ENCODE measurements at places on chromosomes 13 and 19. TPM values are rescaled to one million over a fixed set of nuclear protein-coding genes. Genes with fewer than 3 reads are reported as not detected.

Gene DPRX
- total RNA-seq = not detected

Gene TLE6
- 6.9 TPM for total RNA-seq

Gene LILRB5
- not detected for total RNA-seq

DNA sequence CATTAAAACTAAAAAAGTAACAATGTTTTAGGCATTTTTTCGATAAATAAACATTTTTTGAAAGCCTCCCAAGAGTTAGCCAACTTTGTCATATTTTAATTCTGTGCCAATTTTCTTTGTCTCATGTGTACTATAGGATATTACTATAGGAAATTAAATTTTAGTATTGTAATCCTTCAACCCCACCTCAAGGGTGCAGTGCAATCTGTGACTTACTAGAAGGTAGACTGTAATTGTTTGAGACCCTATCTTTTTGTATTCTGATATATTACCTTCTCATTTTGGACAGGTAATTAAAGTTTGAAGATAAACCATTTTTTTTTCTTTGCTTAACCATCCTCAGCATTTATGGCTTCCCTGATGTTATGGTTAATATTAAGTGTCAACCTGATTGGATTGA is 457.8 kb downstream of the PCDH20 start:
- no peak for DNase-seq

DNA sequence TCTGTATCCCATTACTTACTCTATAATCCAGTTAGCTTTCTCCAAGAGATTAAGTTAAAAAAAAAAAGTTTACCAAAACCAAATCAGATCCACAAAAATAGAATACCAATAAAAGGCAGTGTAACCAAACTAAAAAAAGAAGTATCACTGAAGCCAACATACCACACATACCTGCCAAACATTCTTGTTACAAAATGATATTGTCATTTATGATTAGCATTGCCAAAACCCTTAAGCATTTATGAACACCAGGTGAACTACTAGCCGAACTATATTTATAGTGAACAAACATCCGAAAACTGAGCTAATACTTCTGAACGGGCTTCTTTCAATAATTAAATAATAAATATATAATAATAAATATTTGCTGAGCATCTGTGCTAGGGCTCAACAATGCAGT is 59.1 kb upstream of the EEF1AKMT1 start:
- no peak for DNase-seq

DNA sequence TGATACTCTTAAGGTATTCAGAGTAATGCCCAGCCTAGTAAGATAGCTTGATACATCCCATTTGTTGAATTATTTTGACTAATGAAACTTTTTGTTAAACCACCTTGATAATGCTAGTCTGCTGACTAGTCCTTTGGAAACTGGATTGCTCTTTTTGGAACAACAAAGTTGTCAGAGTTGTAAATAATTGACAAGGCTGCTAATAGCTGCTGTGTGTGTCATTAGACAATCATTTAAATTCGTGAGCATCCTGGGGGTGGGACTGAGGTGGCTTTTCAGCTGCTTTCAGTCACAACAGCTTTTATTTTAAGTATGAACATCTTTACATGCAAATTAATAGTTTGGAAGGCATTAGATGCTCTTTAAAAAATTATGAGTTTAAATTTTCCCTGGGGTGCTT is 153.5 kb downstream of the HS6ST3 start:
- DNase-seq = no peak

DNA sequence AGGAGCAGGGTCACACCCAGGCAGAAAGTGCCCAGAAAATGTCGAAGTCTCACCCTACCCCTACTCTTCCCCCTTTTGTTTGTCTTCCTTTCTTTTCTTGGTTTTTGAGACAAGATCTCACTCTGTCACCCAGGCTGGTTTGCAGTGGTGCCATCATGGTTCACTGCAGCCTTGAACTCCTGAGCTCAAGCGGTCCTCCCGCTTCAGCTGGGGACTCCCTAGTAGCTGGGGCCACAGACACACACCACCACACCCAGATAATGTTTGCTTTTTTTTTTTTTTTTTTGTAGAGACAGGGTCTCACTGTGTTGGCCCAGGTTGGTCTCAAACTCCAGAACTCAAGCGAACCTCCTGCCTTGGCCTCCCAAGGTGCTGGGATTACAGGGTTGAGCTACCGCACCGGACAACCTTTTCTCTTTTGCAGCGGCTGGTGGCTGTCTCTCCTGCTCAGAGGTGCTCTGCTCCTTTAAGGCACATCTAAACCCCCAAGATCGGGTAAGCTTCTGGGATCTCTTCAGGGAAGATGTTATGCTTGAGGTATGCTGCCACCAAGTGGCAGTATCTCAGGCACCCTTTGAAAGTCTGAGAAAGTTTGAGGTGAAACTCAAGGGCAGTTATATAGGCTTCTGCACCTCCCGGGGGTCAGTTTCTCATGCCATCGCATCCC is 22.4 kb upstream of the EBI3 start:
- DNase-seq = no peak

DNA sequence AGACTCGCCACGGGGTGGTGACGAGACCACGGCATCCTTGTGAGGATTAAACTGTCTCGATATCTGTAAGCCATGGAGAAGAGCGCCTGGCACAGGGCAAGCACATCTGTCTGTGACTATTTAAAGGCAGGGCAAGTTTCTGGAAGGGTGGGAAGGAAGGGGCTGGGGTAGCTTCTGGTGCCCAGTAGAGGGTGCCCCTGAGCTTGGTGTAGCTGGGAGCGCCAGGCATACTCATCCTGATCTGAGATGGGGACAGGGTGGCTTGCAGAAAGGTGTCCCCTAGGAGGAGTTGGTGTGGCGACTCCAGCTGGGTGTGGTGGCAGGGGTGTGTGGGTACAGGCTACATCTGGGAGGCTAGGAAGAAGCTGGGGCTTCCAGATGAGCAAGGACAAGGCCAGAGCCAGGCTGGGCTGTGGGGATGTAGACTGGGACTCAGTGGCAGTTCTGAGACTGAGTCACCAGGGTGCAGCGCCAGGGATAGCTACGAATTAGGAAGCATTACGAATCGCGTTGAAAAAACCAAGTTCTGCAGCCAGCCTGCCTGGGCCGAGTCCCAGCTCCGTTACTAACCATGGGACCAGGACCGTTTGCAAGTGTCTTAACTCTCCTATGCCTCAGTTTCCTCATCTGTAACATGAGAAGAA is 23.1 kb upstream of the ASPDH start:
- no peak for DNase-seq
